ENCODE measurements at places on chromosomes 7 and 10.

DNA sequence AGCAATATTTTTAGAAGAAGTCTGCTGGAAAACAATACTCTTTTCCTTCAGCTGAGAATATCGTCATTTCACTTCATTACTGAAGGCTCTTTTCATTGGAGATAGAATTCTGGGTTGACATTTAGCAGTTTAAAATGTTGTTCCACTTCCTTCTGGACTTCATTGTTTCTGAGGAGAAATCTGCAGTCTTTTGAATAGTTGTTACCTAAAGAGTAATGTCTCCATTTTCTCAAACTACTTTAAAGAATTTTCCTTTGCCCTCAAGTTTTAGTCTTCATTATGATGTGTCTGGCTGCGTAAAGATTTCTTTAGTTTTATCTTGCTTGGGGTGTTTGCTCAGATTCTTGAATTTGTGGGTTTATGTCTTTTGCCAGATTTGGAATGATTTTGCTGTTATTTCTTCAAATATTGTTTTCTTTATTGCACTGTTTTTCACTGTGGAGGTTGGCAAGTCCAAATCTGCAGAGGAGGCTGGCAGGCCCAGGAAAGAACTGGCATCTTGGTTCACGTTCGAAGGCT is 136.3 kb downstream of the DNAJB6 start:
- no peak for DNase-seq

- DNase-seq = no peak
Observed at GRCh38 chr7:158856883-158857668, 718 bp downstream of the DYNC2I1 start.

- DNase-seq = no peak
Observed at GRCh38 chr10:4481192-4481591, 344.8 kb upstream of the AKR1E2 start.

DNA sequence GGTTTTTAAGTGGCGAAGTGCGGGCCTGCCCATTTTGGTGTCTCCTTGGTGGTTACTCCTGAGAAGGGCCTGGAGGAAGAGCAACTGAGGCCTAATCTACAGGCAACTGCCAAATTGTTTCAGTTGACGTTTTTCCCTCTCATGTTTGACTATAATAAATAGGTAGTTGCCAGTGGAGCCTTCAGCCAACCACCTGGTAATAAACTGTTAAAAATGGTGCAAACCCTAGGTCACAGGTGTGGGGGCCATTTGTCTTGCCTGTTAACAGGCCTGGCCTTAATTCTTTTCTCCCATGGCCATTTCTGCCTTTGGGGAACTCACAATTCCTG is 3.7 kb downstream of the IKZF1 start:
- DNase-seq = no peak

- no peak for DNase-seq
Observed at GRCh38 chr10:15084502-15084922, 4.1 kb downstream of the ACBD7 start.

GRCh38 chr10:35712486-35712885 is 70.4 kb upstream of the FZD8 start:
- DNase-seq = no peak

- DNase-seq = no peak
Observed at GRCh38 chr10:124944982-124945381, 3.1 kb downstream of the ZRANB1 start.

GRCh38 chr10:129945941-129946760 is 17.9 kb downstream of the EBF3 start:
- no peak for DNase-seq

- DNase-seq = no peak
Observed at GRCh38 chr10:118484152-118484871, 111.1 kb downstream of the PRLHR start.
